Stimulated activated CD4-positive, alpha-beta T cell treated with anti-CD3 and anti-CD28 coated beads, Interleukin-4, amount 100 ng/mL, for 48 hours (primary cell): ENCODE measurements at places on chromosomes 13 and 19.

GRCh38 chr19:1292419-1293151 lies 6.9 kb downstream of the EFNA2 start:
- DNase-seq: no peak

- DNase-seq: no peak
These were observed 45.9 kb upstream of the ATP11A start for GRCh38 chr13:112643759-112644459.

GRCh38 chr13:40923867-40924266 lies 95.2 kb downstream of the ELF1 start:
- no peak for DNase-seq

DNA sequence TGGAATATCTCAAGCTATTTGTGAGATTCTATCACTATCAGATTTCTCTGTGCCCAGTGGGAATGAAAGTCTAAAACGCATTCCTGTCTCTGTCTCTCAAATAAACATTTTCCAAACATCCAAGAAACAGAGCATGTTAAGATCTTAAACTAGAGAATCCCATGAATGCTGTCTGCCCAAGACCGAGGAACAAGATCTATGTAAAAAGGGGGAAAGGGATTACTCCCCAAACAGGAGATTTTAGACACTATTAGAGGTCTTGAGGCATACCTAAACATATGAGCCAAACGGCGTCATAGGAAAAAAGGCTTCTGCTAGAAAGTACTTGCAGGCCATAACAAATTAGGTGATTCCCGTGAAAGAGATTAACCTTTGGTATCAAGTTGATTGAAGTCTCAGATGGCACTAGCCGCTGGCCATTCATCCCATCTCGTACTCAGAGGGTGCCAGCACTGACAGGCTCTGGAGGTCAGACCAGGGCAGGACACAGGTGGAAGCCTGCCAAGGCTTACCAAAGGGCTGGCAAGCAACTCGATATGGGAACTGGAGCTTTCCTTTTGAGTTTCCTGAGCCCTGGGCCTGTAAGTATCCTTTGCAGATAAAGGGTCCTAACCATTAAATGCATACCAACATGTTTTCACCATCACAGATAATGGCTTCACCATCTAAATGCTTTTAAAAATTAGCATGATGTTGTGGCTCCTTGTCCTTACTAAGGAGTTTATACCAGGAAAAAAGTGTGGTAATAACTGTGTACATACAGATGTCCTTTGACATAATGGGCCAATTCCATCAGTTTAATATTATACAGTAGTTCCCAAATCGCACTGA lies 225.2 kb downstream of the FOXO1 start:
- DNase-seq: no peak

- DNase-seq: no peak
These were observed 476.8 kb downstream of the COG6 start for GRCh38 chr13:40132249-40132648.

GRCh38 chr19:49860336-49861102 lies 6.9 kb downstream of the PNKP start:
- DNase-seq: no peak

- DNase-seq: no peak
These were observed 11.6 kb downstream of the ARRDC5 start for GRCh38 chr19:4891066-4891465.

DNA sequence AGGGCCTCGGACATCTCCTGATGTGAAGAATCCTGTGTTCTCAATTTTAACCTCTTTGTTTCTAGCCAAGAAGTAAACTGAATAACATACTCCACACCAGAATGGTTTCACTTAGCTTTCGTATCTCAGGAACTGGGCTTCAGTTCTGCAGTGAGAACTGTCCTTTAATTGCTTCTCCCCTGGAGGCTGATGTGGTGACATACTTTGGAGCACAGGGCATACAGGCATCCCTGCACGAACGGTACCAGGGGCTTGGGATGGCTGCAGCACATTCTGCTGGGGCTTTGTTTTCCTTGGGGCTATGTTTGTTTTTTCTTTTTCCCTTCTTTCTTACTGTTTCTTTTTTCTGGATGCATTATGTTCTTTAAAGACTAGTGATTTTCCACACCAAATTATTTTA lies 230.5 kb downstream of the TM9SF2 start:
- no peak for DNase-seq

GRCh38 chr13:48158290-48158689 lies 63.4 kb upstream of the MED4 start:
- DNase-seq: no peak

- DNase-seq: no peak
These were observed 503.0 kb downstream of the DCT start for GRCh38 chr13:93976528-93976927.

DNA sequence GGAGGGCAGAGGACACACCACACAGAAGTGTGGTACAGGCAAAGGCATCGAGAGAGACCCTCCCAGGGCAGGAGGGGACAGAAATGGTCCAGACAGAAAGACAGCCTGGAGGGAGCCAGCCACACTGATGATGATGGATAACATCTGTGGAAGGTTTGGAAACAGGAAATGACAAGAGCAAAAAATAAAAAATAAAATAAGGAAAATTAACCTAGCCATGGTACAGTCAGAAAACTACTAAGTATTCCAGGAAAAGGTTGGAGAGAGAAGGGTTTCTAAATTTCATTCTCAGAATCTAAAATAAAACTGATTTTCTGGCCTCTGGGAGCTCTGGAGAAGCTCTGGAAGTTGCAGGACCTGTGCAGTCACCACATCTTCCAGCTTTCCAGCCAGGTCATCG lies 115.2 kb upstream of the VSTM2B start:
- DNase-seq: no peak

- no peak for DNase-seq
These were observed 26.1 kb upstream of the TIMM44 start for GRCh38 chr19:7969555-7969939.

DNA sequence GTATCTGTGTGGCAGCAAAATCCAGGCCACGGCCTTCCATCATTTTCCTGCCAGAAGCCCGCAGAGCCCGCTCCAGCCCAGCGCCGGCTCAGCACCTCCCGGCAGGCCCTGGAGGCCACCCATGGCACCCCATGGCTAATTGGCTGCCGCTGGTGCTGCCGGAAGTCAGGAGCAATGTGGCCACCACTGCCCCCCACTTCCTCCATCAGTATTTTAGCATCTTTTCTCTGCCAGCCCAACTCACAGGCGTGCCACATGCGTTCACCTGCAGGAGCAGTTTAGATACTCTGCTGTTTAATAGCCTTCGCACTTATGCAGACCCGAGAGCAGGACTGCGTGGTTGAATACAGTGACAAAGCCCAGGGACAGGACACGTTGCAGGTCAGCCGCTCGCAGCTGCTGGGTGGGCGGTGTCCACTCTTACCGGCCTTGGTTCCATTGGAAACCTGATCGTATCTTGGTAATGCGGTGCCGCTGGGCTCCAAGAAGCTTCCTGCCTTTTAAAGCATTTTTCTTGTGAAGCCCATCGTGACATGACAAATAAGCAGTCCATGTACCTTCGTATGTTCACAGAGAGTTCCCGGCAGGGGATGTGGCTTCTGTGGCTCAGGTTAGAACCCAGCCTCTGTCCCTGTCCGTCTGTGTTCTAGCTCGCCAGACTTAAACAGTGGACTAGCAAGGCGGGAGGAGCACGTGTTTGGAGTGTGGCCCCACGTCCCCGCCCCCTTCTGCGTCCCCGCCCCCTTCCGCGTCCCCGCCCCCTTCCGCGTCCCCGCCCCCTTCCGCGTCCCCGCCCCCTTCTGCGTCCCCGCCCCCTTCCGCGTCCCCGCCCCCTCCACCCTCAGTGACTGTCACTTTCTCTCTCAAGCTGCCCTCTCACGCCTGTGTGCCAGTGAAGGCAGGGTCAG lies 162.0 kb upstream of the SOX1 start:
- no peak for DNase-seq

DNA sequence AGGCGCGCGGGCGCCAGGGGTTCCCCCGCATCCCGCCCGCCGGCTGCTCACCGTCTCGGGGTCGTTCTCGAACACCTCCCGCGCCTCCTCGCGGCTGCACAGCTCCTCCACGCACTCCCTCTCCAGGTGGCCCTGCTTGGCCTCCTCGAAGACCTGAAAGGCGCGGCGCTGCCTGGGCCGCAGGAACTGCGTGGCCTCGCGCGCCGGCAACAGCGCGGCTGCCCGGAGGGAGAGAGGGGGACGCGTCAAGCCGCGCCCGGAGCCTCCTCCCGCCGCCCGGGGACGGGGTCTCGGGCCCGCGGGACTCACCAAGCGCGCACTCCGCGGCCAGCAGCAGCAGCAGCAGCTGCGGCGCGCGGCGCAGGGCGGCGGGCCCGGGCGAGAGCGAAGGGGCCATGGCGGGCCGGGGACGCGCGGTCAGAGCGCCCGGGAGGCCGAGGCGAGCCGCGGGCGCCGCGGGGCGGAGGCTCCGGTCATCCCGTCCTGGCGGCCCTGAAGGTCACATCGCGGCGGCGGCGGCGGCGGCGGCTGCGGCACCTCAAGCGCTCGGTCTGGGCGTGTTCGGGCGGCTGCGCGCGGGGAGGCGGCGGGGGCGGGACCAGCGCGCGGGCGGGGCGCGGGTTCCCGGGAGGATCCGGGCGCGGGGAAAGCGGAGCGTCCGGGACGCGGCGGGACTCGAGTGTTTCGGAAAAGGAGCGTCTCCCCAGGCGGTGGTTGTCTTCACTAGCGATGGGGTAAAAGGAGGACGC lies at the start of gene GAS6:
GAS6 (minus strand) TSS at position 553 of the 749 bp plus-strand sequence; CDS start at position 397, 156 bp downstream.
- no peak for DNase-seq

DNA sequence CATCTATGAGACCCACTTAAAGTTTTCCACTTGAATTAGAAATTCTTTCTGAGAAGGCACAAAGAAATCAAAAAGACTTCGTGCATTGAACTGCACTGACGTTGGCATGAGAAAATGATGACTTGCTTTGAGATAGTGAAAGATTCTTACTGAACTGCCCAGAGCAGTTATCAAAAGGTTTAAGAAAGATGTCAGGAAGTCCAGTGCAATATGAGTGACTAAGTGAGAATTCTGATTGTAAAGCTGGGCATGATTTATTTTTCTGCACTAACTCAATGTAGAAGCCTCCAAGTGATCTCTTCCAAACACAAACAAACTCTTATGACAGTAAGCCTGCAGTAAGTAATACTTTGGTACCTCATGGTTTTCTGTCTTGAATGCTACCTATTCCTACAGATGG lies 52.1 kb downstream of the SERTM1 start:
- no peak for DNase-seq

DNA sequence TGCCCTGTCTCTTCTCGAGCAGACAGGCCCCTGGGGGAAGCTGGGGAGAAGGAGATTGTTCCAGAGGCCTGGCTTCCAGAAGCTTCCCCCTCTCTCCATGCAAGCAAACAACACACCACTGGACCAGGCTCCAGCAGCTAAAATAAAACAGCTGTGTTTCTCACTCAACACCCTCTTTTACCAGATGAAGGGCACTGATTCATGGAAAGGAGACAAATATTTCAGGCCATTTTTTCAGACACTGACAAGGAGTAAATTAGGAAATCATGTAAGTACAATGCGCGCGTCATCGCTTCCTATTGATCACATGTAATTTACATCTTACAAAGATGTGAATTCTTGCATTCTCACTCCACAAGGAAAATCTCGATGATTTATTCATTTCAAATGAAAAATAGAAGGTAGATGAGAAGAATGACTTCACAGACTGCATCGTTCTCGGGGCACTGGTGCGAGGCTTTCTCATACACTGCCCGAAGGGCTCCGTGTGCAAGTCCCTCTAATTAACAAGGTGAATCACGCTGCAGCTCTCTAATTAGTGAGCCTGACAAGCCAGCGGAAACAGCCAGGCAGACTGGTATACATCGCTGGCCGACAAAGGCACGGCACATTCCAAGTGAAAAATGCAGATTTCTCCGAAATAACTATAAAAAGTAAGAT lies 153.6 kb downstream of the KCTD15 start:
- DNase-seq: no peak

DNA sequence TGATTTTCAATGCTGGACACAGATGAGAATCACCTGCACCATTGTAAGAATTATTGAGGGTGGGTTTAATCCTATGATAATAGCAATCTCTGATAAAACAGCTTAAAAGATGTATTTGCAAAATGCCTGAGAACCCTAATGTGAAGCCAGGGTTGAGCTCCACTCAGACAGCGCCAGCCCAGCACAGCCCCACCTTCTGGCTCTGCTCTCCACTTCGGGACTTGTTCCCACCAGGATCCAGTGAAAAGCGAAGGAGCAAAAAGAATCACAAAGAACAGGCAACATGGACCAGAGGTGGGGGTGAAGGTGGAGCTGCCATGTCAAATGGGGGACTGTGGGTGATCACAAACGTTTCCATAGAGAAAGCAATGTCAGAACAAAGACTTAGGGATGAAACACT lies 18.6 kb upstream of the ZNF816 start:
- no peak for DNase-seq

DNA sequence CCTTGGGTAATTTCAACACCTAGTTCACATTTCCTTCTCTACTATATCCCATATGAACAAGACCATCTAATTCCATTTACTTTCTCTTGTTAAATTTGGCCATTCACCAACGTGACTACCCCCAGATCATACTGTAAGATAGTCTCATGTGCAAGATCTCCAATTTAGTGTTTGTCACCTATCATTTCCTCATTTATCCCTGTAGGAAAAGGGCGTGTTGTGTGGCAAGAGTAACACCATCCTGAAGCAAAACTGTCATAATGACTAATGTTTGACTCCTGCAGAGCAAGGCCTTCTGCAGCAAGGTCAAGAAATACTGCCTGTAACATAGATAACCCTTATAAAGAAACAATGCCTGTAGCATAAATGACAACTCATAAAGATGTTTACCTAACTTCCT lies 51.3 kb downstream of the SUCLA2 start:
- no peak for DNase-seq

- no peak for DNase-seq
These were observed 23.0 kb upstream of the MIER2 start for GRCh38 chr19:367561-367960.

- no peak for DNase-seq
These were observed 1427.0 kb upstream of the MIR17HG start for GRCh38 chr13:89920461-89920860.

DNA sequence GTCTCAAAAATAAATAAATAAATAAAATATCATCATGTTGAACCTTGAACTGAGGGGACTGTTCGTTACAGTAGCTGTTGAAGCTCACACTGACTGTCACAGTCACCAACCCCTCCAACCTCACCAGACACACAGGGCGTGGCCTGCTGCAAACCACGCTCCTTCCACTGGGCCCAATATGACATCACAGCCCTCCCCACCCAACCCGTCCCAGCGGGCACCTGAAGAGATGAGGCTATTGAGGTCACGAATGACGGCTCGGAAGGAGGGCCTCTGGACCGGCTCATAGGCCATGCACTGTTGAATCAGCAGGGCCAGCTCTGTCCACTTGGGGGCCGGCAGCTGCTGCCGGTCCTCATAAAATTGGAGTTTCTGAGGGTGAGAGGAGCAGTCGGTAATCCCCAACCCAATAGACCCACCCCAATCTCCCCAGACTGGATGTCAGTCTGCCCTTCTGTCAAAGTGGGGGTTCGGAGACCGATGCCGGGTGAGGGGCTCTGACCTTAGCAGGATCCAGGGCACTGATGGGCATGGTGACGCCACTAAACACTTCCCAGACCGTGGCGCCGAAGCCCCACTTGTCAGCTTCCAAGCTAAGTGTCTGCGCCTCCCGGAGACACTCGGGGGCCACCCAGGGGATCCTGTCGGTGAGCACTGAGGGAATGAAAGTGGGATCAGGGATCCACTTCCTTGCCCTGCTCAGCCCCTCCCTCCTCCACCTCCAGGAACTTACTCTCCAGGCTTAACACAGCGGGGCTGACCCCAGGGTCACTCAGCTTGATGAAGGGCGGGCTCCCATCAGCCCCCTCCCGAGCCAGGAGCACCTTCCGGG lies 13.2 kb downstream of the JAK3 start:
- DNase-seq: no peak
